ENCODE measurements at places on chromosomes 13 and 19.

GRCh38 chr19:5559804-5560133, 8.0 kb downstream of the TINCR start:
- no peak for DNase-seq

- no peak for DNase-seq
Observed at GRCh38 chr13:99067159-99067985, 89.5 kb upstream of the DOCK9 start.

GRCh38 chr19:4711211-4711610, 12.4 kb downstream of the DPP9 start:
- DNase-seq, result no peak

GRCh38 chr13:113350065-113350937, 13.6 kb downstream of the GRTP1 start:
- DNase-seq, result no peak

- DNase-seq, result no peak
Observed at GRCh38 chr13:41994696-41995095, 33.8 kb upstream of the VWA8 start.

Measured in bone marrow (tissue), 2 donors.